ENCODE measurements at places on chromosomes 2 and 18.

GRCh38 chr2:28755421-28755820 lies 3.8 kb downstream of the PPP1CB start:
- DNase-seq = no peak

DNA sequence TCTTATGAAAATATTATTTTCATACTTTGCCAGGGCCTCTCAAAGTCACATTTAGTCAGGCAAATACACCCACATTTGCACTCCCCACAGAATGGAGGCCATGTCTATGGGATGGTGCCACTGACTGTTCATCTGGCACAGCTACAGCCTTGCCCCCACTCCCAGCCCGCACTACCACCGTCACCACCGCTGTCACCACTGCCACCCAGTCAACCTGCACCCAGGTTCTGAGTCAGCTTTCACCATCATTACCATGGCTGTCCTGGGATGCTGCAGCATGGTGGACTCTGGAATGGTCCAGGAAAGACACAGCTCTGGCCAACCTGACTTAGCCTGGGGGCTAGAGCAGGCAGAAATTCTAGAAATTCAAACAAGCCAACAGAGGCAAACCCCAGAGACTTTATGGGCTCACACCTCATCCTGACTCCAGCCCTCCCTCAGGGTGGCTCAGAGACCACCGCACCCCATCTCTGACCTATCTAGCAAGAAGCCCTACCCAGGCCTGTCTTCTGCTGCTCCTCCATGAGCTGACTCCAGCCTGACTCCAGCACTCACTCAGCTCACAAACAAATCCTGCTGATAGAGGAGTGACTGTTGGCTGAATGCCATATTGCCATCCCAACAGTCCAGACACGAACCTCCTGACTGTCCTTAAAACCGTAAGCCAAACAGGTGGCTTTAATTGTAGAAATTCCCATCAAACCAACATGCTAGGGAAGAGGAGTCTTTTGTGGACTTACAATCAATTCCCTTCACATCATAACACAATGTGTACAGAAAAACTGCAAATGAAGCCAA lies 28.0 kb downstream of the DNER start:
- no peak for DNase-seq

DNA sequence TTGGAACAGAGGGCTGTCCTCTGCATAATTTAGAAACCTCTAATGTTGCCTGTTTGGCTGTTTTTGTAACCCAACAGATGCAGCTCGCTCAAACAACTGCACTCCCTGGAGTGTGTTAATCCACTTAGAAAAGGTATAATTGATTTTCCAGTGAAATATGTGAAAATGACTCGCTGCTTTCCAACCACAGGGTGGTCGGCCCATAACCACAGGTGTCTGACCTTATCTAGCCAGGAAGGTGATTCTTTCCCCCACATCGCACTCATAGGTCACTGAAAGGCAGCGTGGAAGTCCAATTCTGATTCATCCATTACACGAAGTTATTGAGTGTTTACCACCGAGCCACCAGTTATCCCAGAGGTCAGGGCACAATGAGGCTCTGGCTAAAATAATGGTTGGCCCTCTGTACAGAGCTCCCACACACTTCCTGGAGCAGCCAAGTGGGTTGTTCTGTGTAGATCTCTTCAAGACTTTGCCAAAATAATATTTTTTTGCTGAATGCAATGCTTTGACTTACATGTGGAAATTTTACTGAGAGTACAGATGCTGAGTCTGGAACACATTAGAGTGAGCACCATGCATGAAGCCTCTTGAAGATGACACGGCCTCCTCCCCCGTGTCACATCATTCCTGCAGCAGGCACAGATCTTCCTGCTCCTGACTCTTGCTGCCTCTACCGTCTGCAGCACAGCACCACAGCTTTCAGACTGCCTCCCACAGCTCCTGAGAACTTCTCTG lies 396.2 kb downstream of the ZNF516 start:
- DNase-seq = no peak

DNA sequence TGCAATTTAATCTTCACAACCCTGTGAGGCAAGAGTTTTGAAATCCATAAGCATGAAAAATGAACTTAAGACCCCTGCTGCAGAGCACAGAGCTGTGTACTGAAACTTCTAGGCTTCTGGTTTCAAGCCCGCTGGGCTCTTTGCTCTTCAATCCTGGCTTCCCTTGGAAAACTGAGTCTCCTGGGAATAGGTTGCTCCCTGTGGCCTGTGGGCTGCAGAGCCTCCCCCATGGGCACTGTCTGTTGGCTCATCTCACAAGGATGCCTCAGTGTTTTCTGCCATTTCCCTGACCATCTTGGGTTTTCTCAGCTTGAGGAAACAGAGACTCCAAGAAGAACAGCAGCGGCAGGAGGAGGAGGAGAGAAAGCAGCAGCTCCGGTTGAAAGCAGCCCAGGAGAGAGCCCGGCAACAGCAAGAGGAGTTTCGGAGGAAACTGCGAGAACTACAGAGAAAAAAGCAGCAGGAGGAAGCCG lies 44.5 kb downstream of the SUMO1 start:
- DNase-seq = no peak
